Regular cardiac myocyte (primary cell): ENCODE measurements at places on chromosomes 1 and 21. TPM values are rescaled to one million over a fixed set of nuclear protein-coding genes. Genes with fewer than 3 reads are reported as not detected.

TMEM82 gene
- not detected in 2 replicates for total RNA-seq

KLHDC8A gene
- not detected in 2 replicates for total RNA-seq

P3H1 gene
- total RNA-seq = 111 and 118 TPM in 2 replicates

DCST2 gene
- total RNA-seq = not detected in 2 replicates

EFNA1 gene
- 0.19 and 1.4 TPM in 2 replicates for total RNA-seq

RRP1B gene
- 18.0 and 32.4 TPM in 2 replicates for total RNA-seq

PRR9 gene
- not detected in 2 replicates for total RNA-seq

LPAR3 gene
- total RNA-seq = 0.19 and 2.0 TPM in 2 replicates

SLC44A5 gene
- total RNA-seq = 0.38 and 0.56 TPM in 2 replicates

SH3D21 gene
- 3.6 and 8.5 TPM in 2 replicates for total RNA-seq

C1orf87 gene
- not detected in 2 replicates for total RNA-seq

ARHGEF19 gene
- total RNA-seq = 5.4 and 6.2 TPM in 2 replicates

RXRG gene
- total RNA-seq = not detected in 2 replicates

KRTAP11-1 gene
- not detected in 2 replicates for total RNA-seq

CENPF gene
- total RNA-seq = 10.1 and 64.8 TPM in 2 replicates

ARF1 gene
- total RNA-seq = 225 and 647 TPM in 2 replicates

SLC22A15 gene
- 1.3 and 10.1 TPM in 2 replicates for total RNA-seq

PAQR6 gene
- total RNA-seq = 0.19 and 0.28 TPM in 2 replicates

TFF3 gene
- total RNA-seq = 0.58 TPM in 1 of 2 replicates, not detected in the other

CNST gene
- total RNA-seq = 32.8 and 34.1 TPM in 2 replicates

RGS13 gene
- not detected in 2 replicates for total RNA-seq

WNT9A gene
- 0.28 and 0.38 TPM in 2 replicates for total RNA-seq

AADACL4 gene
- under 0.01 TPM in 1 of 2 replicates, not detected in the other for total RNA-seq

SELE gene
- under 0.01 TPM in 2 replicates for total RNA-seq

CR2 gene
- total RNA-seq = not detected in 2 replicates

PROK1 gene
- total RNA-seq = not detected in 2 replicates

TMEM240 gene
- total RNA-seq = 1.5 and 3.7 TPM in 2 replicates

TSTD1 gene
- total RNA-seq = 19.6 and 41.4 TPM in 2 replicates

PDE9A gene
- 1.3 and 2.0 TPM in 2 replicates for total RNA-seq

AK5 gene
- total RNA-seq = 77.0 and 80.9 TPM in 2 replicates

VHLL gene
- total RNA-seq = 0.96 TPM in 1 of 2 replicates, not detected in the other
